ENCODE measurements at places on chromosomes 7 and 10. TPM values are rescaled to one million over a fixed set of nuclear protein-coding genes. Genes with fewer than 3 reads are reported as not detected.

Gene MUC3A
- not detected for total RNA-seq

Gene HGF
- total RNA-seq: 0.82 TPM

Gene SNCG
- 131 TPM for total RNA-seq

Gene BTBD16
- not detected for total RNA-seq

Gene ABCB4
- total RNA-seq: 0.32 TPM

Gene GCK
- 0.25 TPM for total RNA-seq

Gene TFEC
- 8.5 TPM for total RNA-seq

Gene BEND7
- 10.0 TPM for total RNA-seq

Gene KCP
- total RNA-seq: not detected

Gene H2BK1
- total RNA-seq: not detected

Gene MINDY4
- total RNA-seq: 2.6 TPM

Gene PLXDC2
- 0.32 TPM for total RNA-seq

Gene DMBT1
- total RNA-seq: not detected

Gene CPN1
- total RNA-seq: not detected

Gene PWWP2B
- total RNA-seq: 9.2 TPM

Gene SPOCK2
- total RNA-seq: 0.32 TPM

Gene ZNF277
- total RNA-seq: 34.2 TPM
